HT-29 (cell line): ENCODE measurements at places on chromosomes 6 and 20. TPM values are rescaled to one million over a fixed set of nuclear protein-coding genes. Genes with fewer than 3 reads are reported as not detected.

The GSTA1 gene
- not detected in 2 replicates for total RNA-seq

The SIGLEC1 gene
- not detected in 2 replicates for total RNA-seq

The EGFL8 gene
- 4.5 and 6.6 TPM in 2 replicates for total RNA-seq

The PPP1R14C gene
- total RNA-seq, result 0.08 and 0.20 TPM in 2 replicates

The COL11A2 gene
- total RNA-seq, result 0.31 and 0.47 TPM in 2 replicates

The FAM83B gene
- 9.4 and 13.0 TPM in 2 replicates for total RNA-seq

The SIRPA gene
- total RNA-seq, result 0.13 and 0.53 TPM in 2 replicates
